Activated CD8-positive, alpha-beta memory T cell treated with anti-CD3 and anti-CD28 coated beads for 4 hours (primary cell): ENCODE measurements at places on chromosomes 2 and 18.

DNA sequence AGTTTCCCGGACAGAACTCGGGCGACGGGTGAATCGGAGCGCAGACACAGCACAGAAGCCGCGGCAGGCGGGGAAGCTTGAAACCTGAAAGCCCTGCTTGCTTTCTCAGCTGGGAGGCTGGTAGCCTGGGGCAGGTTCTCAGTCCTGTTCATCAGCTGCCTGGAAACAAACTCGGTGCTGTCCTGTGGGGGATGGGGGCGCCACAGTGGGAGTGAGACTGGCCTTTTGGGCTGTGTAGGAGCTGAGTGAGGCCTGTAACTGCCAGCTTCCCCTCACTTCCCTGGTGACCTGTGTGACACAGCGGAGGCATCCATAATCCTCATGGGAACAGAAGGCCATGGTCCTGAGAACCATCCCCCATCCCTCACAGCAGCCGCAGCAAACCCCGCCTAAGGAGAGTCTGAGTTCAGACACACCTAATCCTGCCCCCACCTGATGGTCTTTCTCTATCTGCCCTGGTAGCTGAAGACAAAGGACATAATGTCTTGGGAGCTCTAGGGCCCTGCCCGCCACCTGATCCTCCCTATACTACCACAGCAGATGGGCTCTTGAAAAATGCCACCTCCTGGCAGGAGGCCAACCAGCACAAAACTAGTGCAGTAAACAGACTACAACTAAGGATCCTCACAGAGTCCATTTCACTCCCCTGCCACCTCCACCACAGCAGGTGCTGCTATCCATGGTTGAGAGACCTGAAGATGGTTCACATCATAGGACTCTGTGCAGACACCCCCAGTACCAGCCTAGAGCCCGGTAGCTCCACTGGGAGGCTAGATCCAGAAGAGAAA lies 52.7 kb upstream of the LDLRAD4 start:
- no peak for DNase-seq

DNA sequence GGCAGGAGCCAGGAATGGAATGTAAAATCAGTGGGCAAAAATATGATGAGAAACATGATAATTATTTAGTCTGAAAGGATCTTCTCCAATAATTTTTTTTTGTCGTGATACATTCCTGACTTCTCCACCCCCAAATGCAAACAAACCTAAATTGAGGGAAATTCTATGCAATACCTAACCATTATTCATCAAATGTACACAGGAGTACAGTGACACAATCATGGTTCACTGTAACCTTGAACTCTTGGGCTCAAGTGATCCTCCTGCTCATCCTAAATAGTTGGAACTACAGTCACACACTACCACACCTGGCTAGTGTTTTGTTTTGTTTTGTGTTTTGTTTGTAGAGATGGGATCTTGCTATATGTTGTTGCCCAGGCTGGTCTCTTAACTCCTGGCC lies 46.5 kb downstream of the RAB10 start:
- no peak for DNase-seq

GRCh38 chr2:233091595-233092375 lies 31.6 kb downstream of the INPP5D start:
- no peak for DNase-seq

GRCh38 chr2:238285653-238286082 lies 2.7 kb downstream of the PER2 start:
- no peak for DNase-seq

DNA sequence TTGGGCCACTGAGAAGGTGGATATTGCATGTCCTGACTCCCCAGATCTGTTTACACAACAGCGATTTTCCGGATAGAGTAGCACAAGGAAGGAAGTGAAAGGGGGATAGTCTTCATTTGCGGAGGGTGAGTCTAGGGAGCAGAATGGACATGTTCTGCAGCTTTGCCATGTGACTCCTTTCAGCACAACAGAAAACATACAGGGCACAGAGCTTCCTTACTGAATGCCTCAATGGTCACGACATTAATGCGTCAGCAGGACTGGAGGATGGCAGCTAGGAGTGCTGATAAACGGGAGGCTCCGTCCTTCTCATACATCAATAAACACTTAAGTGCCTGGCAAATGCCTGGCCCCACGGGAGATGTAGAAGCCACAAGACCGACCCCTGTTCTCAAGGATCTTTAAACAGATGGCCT lies 163.0 kb downstream of the FAM210A start:
- no peak for DNase-seq

- no peak for DNase-seq
These were observed 104.2 kb upstream of the LYPD1 start for GRCh38 chr2:132774189-132774588.

GRCh38 chr18:77181950-77182707 lies 49.5 kb upstream of the MBP start:
- no peak for DNase-seq

DNA sequence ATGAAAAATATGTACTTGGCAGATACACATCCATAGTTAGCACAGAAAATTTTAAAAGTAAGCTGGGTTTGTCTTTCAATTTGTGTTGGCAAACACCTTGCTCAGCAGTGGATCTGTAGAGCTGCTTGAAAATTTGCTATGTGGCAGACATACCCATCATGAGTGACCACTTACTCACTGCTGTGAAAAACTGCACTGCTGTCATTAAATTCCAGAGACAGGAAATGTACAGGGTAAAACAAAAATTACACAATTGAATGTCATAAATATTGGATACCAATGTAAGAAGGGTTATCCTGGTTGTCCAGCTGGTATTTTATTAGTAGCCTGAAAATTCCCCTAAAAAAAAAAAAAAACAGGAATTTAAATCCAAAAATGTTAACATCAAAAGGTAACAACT lies 24.5 kb downstream of the NIF3L1 start:
- no peak for DNase-seq

DNA sequence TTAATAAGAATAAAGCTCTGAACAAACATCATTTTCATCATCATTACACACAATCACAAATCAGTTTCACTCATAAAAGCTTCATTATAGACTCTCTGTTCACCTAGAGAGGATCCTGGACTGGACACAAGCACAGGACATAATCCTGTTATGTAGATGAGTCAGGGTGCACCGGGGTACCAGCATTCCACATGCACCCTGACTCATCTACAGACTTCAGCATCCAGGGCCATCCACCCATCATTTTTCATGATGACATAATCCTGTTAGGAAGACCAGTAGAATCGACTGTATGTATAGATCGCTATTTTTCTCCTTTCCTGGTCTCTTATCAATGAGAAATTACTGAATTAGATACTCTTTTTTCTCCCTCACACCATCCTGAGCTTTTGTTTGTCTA lies 73.7 kb upstream of the PIK3C3 start:
- no peak for DNase-seq

GRCh38 chr2:133952896-133953295 lies 301.0 kb upstream of the MGAT5 start:
- DNase-seq: no peak

DNA sequence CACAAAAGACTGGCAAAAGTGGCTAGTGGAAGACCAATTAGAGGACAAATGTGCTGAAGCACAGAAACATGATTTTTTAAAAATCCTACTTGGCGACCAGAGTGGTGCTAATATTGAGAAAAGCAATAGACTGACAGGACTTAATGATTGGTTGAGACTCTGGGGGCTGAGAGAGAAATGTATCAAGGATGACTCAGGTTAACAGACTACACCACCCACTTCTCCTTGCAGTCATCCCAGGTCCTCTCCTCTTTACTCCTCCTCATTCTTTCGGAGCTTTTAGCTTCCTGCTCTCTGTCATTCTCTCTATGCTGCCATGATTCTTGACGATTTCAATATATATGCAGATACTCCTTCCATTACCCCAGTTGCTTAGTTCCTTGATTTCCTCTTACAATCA lies 54.6 kb upstream of the CYTIP start:
- DNase-seq: no peak

GRCh38 chr2:191557841-191558240 lies 120.1 kb upstream of the NABP1 start:
- no peak for DNase-seq

DNA sequence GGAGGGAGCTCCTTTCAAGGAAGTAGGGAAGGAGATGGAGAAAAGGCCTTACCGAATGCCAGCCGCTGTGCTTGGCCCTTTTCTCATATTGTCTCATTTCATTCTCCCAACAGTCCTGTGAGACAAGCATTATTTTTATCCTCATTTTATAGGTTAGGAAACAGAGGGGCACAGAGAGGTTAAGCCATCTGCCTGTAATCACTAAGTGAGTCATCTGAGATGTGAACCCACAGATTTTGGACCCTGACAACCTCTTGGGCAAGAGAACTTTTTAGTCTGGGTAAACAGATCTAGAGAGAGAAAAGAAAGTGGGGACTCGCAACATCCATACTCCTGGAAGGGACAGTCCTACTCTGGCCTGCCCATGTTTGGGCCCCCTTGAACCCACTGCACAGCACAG lies 91.7 kb upstream of the LCLAT1 start:
- DNase-seq: no peak

DNA sequence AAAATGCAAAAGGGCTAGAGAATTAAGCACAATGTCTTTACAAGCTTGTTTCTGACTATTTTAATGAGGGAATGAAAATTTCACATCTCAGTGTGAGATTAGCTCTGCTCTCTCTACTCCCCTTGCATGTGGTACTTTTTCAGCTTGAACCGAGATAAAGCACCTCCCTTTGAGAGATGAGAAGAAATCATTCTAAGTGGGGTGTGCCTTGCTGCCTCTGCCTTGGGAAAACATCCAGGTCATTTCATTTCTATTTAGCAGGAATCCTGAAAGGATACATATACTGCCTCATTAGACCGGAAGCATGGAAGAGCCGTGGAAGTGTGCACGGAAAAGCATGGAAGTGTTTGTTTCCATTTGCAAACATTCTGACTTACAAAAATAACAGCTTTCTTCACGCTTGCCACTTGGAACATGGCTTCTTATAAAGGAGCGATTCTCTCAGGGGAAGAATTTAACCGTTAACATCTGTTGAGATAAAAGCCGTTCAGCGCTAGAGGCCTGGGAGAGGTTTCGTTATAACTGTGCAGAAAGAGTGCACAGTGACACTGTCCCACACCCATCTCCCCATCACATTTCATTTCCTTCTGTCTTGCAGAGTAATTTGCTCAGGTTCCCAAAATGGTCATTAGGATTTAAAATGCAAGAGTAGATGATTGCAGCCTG lies 16.7 kb downstream of the NOSTRIN start:
- no peak for DNase-seq

DNA sequence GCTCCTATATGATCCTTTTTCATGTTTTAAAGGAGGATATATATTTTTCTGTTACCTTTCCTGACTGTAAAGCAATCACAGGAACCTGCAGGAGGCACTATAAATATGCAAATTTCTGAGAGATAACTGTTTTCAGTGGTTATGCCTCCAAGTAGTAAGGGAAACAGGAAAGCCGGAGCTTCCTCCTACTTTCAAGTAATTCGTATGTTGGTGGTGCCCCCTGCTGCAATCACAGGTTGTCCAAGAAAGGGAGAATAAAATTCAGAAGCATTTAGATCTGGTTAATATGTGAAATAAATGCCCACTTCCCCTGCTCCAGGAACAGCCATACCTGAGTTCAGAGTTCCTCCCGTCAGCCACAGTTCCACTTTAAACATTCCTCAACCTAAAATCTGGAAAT lies 12.0 kb upstream of the BCL11A start:
- no peak for DNase-seq

- DNase-seq: no peak
These were observed 576.0 kb downstream of the ARHGAP15 start for GRCh38 chr2:143705108-143705707.

- no peak for DNase-seq
These were observed 189.7 kb downstream of the PID1 start for GRCh38 chr2:229081411-229081810.

DNA sequence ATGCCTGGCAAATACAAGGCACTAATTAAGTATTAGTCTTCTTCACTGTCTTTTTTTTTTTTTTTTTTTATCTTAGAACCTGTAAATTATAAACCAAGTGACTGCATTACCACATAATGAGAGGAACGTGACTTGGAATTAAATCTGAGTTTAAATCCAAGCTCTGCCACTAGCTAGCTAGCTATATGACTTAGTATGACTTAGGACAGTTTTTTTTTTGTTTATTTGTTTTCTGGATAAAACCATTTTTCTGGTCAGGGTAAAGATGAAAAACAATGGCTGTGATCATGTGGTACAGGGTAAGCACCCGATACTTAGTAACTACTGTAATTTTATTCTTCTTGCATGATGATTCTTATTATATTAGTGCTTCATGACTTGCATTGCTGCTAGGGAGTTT lies 191.8 kb upstream of the LRRTM1 start:
- no peak for DNase-seq

DNA sequence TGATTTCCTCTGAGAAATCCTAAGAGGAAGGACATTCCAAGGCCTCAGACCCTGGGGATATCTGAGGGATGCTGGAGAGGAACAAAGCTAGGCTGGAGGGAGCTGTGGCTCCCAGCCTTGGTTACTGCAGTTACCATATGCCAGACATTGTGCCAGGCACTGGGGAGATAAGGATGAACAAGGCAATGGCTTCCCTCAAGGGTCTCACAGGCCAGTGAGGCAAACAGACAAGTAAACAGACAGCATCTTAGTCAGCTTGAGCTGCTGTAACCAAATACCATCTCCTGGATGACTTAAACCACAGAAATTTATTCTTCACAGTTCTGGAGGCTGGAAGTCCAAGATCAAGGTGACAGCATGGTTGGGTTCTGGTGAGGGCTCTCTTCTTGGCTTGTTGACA lies 91.8 kb downstream of the SKA1 start:
- DNase-seq: no peak

DNA sequence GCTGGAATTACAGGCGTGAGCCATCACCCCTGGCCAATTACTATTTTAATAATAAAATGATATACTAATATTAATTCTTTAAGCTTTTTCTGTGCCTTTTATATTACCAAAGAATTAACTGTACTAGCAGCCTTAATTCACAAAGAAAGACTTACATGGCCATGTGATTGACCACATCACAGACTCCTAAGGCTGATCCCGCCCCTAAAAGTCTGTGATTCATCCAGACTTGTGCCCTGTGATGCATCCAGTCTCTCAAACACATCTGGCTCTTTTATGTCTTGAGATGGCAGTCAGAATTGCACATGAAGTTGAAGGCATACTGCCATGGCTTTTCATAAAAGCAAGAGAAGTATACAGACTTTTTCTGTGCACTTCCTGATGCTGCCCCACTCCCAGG lies 91.7 kb downstream of the DTNA start:
- no peak for DNase-seq

DNA sequence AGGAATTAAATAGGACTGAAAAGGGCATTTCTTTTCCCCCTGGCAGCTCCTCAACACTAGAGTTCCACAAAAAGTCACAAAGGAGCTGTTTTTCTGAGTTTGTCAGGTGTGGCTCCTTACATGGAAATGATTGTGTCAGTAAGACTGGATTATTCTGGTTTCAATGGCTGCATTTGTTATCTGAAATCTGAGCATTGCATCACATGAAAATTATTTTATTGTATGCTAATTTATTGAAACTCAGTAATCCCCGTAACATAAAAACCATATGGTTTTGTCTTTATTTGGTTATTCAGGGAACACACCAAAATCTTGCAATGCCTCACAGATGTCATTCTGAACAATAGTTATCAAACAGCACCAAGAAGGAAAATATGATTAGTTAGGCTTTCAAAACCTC lies 439.7 kb upstream of the TNP1 start:
- DNase-seq: no peak

- DNase-seq: no peak
These were observed 139.6 kb upstream of the PELI1 start for GRCh38 chr2:64283641-64284361.

GRCh38 chr2:151900331-151900730 lies 72.1 kb upstream of the ARL5A start:
- no peak for DNase-seq

- no peak for DNase-seq
These were observed 140.4 kb downstream of the RBMS1 start for GRCh38 chr2:160353166-160353565.

GRCh38 chr2:28545590-28546200 lies 49.8 kb downstream of the PLB1 start:
- DNase-seq: peak; percentile 13
